Substantia nigra (tissue), 51 donors: ENCODE measurements at places on chromosomes 12 and 14.

DNA sequence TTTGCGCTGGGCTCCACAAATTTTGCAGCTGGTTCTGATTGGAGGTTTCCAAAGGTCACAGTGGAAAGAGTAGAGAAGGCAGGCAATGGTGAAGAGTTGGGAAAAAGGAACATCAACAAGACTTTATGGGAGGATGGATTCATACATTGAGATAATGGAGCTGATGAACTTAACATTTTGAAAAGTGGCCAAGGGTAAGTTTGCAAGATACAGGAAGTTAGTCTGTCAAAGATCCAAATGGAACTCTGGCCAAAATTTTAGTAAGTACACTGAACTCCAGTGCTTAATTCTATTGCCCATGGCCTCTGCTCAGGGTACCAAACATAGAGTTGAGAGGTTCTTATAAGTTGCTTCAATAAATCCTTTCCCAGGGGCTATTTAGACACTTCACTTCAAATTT lies 15.6 kb downstream of the CCER1 start:
- no peak for DNase-seq

GRCh38 chr14:21868442-21869046 lies 194.9 kb upstream of the OR4E1 start:
- peak; percentile 7 for DNase-seq

GRCh38 chr12:67720351-67720856 lies 71.9 kb downstream of the DYRK2 start:
- DNase-seq = no peak

- DNase-seq = no peak
These were observed 6.4 kb upstream of the RAB21 start for GRCh38 chr12:71748081-71748850.

DNA sequence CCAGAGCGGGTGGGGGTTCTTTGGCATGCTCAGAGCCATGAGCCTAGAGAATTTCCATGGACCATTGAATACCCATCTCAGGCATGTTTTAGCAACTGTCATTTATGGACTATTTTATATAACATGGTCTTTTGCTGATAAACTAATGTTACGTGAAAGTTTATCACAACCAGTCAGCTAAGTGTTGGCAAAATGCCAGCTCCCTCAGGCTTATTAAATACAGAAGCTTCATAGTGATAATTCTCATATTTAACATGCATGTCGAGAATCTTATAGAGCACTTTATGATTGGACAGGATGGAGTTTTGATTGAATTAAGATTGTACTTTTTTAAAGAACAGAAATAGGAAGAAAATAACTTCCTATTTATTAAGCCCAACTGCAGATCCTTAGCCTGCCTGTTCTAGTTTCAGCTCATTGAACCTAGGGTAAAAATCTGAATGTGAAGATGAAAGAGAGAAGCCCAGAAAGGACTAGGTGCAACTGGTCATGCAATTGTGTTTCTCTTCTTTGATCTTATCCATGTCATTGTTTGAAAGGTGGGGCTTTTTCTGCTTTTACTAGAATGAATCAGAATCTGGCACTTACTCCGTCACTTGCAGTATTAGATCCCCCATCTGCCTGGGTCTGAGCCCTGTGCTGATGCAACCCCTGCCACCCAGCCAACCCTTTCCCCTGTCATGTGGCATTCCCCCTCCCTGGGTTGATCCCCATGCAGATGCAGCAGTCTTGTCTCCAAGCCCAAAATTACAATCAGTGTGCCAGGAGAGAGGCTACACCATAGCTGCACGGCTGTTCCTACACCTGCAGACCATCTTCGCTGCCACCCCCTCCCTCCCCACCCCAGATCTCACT lies 134.6 kb upstream of the EVL start:
- DNase-seq = no peak

GRCh38 chr12:40254455-40255085 lies 29.8 kb downstream of the LRRK2 start:
- no peak for DNase-seq

DNA sequence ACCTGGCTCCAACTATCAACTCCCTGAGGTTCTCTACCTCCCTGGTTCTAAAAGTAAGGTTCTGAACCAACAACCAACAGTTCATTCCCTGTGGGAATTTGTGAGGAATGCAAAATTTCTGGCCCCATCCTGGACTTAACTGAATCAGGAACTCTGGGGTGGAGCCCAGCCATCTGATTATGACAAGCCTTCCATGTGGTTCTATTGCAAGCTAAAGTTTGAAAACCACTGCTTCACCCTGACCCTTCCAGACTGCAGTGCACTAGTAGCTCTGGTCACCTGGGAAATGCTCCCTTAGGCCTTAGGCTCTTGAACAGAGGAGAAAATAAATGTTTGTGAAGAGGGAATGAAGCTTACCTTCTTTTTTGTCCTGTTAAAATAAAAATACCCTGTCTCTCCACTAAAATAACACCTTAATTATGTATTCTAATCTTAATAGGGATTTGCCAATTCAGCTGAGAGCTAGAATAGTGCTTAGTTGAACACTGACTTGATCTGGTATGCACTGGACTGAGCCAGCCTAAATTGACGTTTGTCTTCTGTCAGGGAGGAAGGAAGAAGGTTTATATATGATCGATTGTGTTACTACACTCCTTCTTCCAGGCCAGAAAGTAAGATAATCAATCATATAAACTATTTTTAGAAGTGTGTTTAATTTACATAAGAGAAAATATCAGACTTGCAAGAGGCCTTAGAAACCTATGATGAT lies 39.1 kb upstream of the DDHD1 start:
- DNase-seq = no peak

DNA sequence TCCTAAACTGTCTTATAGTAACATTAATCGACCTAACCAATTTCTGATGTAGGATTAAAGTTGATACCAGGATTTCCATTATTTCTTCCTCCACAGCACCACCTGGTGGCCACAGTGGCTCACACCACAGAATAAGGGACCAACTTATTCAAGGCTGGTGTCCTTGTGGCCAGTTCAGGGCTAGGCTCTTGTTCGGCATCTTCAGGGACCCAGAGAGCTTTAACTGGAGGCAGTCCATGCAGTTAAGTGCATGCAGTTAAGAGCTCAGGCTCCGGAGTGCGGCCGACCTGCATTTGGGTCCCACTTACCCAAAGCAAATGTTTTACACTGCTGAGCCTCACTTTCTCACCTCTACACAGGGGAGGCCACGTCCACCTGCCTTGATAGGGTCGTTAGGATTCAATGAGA lies 42.0 kb upstream of the GPR68 start:
- peak; percentile 36 for DNase-seq

DNA sequence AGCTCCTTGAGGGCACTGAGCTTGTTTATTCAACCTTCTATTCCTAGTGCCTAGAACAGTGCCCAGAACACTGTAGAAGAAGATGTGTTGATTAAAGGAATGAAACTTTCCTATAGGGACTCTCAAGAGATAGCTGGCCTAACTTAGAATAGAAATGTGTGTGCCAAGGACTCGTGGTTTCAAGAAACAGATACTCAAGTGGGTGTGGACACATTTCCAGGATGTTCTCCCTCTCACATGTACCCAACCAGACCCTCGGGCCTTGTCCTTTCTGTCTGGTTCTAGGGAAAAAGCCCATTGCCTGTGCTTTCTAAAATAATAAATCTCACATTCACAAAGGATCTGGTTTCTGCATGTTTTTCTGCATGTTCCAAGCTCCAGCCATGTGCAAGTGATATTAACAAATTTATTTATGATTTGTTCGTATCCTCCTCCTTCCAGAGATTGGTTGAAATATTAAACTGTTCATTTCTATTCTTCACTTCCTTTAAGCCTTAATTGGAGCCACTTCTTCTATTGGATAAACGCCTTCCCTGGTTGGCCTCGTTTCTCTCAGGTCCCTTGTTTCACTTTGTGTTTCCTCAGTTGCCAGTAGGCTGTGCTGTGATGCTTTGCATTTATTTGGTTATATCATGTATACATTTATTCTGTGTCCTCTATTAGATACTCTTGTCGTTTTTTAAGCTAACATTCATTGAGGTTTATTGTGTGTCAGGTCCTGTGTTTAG lies 89.8 kb downstream of the CRADD start:
- no peak for DNase-seq

DNA sequence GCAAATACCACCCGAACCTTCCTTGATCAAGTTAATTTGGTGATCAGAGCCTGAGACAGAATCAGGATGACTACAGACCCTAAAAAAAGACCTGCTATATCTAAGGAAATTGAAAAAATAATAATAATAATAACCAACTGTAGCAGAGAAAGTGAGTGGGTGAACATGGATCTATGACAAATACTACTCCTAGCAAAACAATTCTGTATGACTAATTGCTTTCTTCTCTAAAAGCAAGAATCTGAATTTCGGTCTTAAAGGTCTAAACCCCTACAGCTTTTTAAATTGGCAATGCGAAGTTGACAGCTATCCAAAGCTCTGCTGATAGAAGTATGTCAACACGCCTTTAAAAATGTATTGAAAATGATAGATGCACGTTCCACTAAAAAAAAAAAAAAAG lies 102.2 kb downstream of the PRKAB1 start:
- DNase-seq = no peak

DNA sequence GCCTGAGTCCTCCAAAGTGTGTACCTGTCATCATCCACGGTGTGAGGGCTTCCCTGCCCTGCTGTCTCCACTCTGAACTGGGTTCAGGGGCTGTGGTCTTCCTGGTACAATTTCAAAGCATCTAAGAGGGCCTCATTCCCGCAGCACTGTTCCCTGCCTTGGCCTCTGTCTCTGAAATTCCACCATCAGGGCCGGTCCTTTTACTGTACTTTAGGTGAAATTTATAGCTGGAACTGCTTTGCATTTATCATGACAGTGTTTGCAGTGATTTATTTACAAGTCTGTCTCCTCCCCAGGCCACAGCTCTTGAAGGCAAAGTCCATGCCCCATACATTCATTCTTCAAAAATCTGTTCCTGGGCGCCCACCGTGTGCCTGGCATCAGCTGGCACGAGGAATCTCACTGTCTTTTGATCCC lies 36.9 kb upstream of the NCOR2 start:
- DNase-seq = no peak
